ENCODE measurements at places on chromosomes 6 and 20. TPM values are rescaled to one million over a fixed set of nuclear protein-coding genes. Genes with fewer than 3 reads are reported as not detected.

GRCh38 chr20:4883051-4883450 lies 118.3 kb downstream of the SLC23A2 start:
- peak; percentile 17 for DNase-seq

GRCh38 chr6:158441716-158442215 lies 118.1 kb upstream of the TMEM181 start:
- DNase-seq, result peak; percentile 78

- DNase-seq, result no peak
These were observed 111.1 kb downstream of the TOX2 start for GRCh38 chr20:44025756-44026155.

DNA sequence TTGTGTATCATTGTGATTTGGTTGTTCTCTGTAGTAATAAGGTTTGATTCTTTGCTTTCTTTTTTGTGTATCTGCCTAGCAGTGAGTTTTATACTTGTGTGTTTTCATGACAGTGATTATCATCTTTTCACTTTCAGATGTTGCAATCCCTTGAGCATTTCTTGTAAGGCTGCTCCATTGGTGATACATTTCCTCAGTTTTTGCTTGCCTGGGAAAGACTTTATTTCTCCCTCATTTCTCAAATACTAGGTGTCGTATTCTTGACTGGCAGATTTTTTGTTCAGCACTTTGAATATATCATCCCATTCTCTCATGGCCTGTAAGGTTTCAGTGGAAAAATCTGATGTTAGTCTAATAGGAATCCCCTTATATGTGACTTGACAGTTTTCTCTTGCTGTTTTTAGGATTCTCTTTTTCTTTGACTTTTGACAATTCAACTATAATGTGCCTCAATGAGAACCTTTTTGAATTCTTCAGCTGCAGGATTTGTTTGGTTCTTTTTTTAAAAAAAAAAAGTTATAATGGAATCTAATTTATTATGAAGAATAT lies 31.1 kb upstream of the NUP153 start:
- no peak for DNase-seq

DNA sequence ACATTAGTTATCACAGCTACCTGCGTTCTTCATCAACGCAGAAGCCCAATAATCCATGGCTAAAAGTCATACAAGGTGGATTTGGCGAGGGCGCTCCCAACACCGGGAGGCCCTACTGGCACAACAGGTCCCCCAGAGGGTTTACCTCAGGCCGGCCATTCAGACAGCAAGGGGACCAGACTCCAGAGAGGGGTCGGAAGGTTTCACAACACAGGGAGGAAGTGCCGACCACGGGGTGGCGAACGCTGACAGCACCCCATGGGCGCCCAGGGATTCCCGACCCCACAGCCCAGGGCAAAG lies 1515.9 kb upstream of the DEFB115 start:
- DNase-seq, result no peak

DNA sequence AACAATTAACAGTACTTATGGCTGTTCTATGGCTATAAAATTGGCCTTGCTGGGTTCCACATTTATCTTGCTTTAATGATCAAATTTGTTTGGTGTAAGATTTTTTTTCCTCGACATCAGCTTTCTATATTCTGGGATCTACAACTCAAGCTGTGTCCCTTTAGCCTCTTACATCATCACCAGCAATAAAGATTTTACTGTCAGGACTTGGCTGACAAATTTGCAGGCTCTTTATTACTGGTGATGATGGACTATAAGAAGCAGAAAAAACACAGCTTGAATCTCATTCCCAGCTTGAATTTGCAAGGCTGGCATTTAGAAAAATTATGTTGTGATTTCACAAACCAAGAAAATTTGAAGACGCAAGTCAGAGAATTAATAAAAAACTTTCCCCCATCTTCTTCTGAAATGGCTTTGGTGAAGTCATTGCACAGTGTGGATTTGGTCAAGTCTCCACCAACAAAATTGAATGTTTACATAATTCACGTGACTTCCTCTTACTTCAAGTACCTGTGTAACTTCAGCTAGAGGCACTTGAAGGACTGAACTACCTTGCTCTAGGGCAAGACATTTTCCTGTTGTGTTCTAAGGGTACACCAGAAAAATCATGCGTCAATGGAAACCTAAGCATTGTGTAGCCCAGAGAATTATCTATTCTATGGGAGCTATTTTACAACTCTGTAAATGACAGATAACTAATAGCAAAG lies 175.0 kb downstream of the CBLN4 start:
- DNase-seq, result peak; percentile 45

- no peak for DNase-seq
These were observed 159.3 kb upstream of the LAMA2 start for GRCh38 chr6:128723667-128724066.

GRCh38 chr6:143279385-143279784 lies 171.1 kb downstream of the ADAT2 start:
- no peak for DNase-seq

GRCh38 chr6:35396991-35397390 lies 54.6 kb downstream of the PPARD start:
- no peak for DNase-seq

GRCh38 chr6:31572041-31572911 lies at the start of gene LTA:
Gene LTA, plus strand, starts transcription at chr6:31572289. Its CDS starts 454 bp downstream, at chr6:31572743.
- no peak for DNase-seq

GRCh38 chr20:49831022-49831769 lies 18.6 kb downstream of the SLC9A8 start:
- DNase-seq, result peak; percentile 93

GRCh38 chr6:73180076-73180738 lies 45.1 kb downstream of the KHDC1L start:
- DNase-seq, result no peak

GRCh38 chr20:51595058-51595532 lies 52.6 kb upstream of the NFATC2 start:
- DNase-seq, result peak; percentile 94

DNA sequence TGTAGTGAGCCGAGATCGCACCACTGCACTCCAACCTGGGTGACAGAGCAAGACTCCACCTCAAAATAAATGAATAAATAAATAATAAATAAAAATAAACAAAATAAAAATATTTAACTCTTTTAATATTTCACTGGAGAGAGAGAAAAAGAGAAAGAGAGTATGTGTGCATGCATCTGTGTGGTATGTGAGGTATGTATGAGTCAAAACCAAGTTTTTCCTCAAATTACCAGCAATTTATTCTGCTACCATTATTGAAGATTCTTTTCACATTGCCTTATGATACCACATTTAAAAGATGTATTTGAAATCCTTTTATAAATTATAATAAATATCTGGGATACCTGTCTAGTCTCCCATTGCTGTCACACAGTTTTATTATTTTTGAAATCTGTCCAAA lies 122.1 kb downstream of the CD164 start:
- no peak for DNase-seq

DNA sequence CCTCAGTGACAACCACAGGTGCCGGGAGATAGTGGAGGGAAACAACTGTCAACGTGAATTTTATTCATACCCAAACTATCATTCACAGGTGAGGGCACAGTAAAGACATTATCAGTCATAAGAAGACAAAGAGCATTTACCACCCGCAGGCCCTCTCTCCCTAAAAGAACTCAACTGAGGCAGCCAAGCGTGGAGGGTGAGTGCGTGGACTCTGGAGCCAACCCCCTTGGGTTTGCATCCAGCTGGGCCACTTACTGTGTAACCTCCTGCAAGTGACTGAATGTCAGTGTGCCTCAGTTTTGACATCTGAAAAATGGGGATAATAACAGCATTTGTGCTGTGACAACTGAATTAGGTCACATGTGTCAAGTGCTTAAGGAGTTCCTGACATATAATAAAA lies 70.6 kb upstream of the KCNK16 start:
- DNase-seq, result no peak

DNA sequence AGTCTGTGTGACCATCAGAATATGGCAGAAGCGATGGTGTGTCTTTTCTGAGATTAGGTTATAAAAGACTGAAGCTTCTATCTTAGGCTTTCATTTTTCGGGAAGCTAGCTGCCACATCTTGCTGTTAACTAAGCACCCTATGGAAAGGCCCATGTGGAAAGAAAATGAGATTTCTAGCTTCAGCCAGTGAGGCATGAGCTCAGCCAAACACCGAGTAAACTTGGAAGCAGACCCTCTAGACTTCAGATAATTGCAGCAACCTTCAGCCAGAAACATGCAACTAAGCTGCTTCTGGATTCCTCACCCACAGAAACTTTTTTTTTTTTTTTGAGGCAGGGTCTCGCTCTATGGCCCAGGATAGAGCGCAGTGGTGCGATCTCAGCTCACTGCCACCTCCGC lies 20.6 kb downstream of the LOC128125822 start:
- no peak for DNase-seq

OR2H2 gene
- 0.48 TPM for total RNA-seq

PSORS1C1 gene
- 1.2 TPM for total RNA-seq

STMN3 gene
- 12.5 TPM for total RNA-seq

Data from umbilical cord (tissue), 2 donors.